ENCODE measurements at places on chromosomes 16 and 17. TPM values are rescaled to one million over a fixed set of nuclear protein-coding genes. Genes with fewer than 3 reads are reported as not detected.

Gene HBZ
- total RNA-seq, result not detected

GRCh38 chr17:7912927-7913524 lies 3.1 kb downstream of the RNF227 start:
- no peak overlapping the region for H3K4me3 ChIP-seq
- H3K27me3 ChIP-seq, result no peaks in the 10 kb centered on the region
- no peak for DNase-seq
- no peak overlapping the region for H3K27ac ChIP-seq
- H3K36me3 ChIP-seq, result peaks cover 33% of the 10 kb centered on the region

DNA sequence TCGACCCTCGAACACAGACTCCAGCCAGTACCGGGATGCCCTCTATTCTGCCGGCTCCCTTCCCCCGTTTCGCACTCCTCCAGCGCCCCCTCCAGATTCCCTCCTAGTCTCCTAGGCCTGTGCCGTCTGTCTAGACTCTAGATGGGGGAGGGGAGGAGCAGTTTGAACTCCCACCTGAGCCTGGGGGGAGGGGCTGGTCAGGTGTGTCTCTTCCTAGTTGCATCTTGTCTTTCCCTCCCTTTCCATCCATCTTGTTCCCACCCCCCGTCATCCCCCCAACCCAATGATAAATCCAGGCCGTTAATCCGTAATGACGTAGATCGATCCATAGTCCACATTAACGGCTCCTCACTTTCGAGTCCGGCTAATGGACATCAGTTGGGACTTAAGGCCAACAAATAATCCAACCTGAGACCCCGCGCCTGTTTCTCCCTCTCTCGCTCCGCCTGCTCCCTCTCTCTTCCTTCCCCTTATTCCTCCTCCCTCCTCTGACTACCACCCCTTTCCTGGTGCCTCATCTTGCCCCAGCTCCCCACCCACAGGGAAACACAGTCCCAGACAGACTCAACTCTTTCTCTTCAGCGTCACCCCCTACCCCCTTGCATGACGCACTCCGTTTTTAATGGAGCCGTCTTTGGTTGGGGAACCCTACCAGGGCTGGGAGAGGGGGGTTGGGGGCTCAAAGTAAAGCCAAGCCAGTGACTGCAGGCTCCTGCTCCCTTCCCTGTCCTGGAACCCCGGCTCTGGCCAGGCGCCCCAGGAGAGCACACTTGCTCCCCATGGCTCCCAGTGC lies 3.4 kb upstream of the HOXB5 start:
- peaks cover 19% of the 10 kb centered on the region for H3K4me1 ChIP-seq
- peak overlapping the region; percentile 81 for H3K4me3 ChIP-seq
- no peaks in the 10 kb centered on the region for H3K27me3 ChIP-seq
- no peak for DNase-seq

DNA sequence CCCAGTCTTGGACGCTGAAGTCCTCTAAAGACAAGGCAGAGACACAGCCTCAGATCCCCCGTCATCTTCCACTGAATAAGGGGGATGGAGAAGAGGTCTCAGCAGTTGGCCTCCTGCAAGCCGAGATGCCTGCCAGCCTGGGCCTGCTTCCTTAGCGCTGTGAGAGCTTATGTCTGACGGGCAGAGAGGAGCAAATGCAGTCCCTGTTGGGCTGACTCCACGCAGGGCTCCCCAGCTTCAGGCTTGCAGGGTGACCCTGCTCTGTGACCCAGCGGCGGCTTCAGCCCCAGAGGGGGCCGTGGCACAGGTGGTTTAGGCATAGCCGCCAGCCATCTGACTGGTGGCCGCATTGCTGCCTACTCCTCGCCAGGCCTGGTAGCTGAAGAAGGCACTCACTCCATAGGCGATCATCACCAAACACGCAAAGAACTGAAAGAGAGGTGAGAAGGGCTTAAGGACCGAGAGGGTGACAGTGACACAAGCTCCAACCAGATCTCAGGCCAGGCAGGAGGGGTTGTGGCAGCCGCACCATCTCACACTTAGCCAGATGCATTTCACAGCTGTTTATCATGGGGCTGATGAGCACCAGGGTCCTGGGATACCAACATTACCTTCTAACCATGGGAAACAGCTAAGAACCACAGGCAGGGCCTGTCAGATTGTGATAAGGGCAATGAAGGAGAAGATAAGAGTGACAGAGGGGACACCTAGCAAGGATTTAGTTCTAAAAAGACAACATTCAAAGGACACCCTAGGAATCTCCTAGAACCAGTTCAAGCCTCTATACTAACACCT lies 11.7 kb downstream of the ARL2BP start:
- no peak overlapping the region for H3K4me3 ChIP-seq
- peaks cover 2% of the 10 kb centered on the region for H3K4me1 ChIP-seq
- H3K27ac ChIP-seq, result no peak overlapping the region
- H3K27me3 ChIP-seq, result no peaks in the 10 kb centered on the region

DNA sequence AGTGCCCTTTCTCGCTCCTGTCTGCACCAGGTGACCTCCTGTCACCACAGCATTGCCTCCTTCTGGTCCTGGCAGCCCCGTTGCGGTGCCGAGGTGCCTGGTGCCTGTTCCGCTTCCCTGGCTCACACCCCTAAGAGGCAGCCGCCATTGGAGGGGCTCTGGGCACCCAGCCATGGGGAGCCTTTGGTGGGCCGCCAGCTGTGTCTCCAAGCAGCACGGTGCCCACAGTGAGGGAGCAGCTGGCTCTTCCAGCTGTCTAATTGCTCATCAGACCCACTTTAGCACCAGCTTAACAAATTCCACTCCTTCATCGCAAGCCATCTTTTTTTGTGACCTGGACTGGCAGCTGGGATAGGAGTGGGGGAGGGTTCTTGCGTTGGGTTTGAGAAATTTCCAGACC lies 276.1 kb downstream of the SNX29 start:
- no peaks in the 10 kb centered on the region for H3K4me1 ChIP-seq
- H3K4me3 ChIP-seq, result no peak overlapping the region
- H3K36me3 ChIP-seq, result no peaks in the 10 kb centered on the region
- H3K27me3 ChIP-seq, result no peaks in the 10 kb centered on the region
- no peak for DNase-seq

DNA sequence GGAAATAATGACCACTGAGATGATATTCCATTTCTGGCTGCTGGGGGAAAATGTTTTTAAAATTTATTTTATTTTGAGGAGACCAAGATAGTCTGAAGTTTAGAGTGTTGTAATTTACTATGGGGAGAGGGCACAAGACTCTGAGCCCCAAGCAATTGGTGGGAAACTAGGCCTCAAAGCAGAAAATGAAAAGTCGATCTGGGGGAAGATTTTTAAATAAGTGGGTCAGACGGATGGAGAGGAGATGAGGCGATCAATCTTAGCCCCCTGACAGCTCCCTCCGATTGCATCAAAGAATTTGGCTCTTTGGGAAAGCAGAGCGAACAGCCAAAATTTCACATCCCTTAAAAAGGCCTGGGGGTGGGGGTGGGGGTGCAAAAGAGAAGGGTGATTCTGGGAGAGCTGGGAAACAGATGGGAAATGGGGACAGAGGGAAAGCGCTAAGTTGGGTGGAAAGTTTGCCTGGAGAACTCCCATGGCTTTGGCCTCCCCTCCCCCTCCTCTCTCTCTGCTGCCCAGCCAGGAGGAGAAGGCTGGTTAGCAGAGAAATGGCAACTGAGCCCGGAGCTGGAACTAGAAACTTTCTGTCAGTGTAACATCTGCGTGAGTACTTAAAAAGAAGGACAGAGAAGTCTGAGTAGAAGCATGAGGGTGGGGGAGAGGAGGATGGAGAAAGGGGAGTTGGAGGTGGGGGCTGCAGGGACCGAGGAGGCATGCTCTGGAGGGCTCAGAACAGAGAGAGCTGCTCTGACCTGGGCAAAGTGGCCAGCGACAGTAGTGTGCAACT lies 1.4 kb upstream of the HOXB2 start:
- peak overlapping the region; percentile 97 for H3K27ac ChIP-seq
- no peaks in the 10 kb centered on the region for H3K27me3 ChIP-seq
- H3K36me3 ChIP-seq, result peaks cover 10% of the 10 kb centered on the region
- peak overlapping the region; percentile 58 for H3K4me3 ChIP-seq

DNA sequence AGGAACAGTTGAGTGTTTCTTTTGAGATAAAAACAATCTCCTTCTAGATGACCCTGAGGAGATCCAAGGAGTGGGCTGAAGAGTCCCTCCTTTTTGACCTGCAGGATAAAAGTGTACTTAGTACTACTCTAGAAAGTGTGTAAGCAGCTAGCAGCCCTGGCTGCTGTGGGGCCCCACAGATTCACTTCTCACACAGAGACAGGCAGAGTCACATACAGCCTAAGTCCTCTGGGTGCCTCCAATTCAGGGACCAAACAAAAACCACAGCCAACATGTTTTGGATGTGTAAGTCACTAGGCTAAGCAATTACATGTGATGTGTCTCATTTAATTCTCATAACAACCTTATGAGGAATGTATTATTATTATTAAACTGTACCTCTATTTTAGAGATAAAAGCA lies 97.1 kb downstream of the TMEM100 start:
- H3K4me3 ChIP-seq, result no peak overlapping the region
- no peak overlapping the region for H3K27ac ChIP-seq
- DNase-seq, result no peak
- H3K4me1 ChIP-seq, result no peaks in the 10 kb centered on the region
- H3K36me3 ChIP-seq, result no peaks in the 10 kb centered on the region

- no peaks in the 10 kb centered on the region for H3K27me3 ChIP-seq
- peaks cover 6% of the 10 kb centered on the region for H3K4me1 ChIP-seq
- no peak overlapping the region for H3K27ac ChIP-seq
- DNase-seq, result no peak
- peak overlapping the region; percentile 28 for H3K4me3 ChIP-seq
- no peaks in the 10 kb centered on the region for H3K36me3 ChIP-seq
These were observed 40.5 kb upstream of the KLHDC4 start for GRCh38 chr16:87806261-87806640.

DNA sequence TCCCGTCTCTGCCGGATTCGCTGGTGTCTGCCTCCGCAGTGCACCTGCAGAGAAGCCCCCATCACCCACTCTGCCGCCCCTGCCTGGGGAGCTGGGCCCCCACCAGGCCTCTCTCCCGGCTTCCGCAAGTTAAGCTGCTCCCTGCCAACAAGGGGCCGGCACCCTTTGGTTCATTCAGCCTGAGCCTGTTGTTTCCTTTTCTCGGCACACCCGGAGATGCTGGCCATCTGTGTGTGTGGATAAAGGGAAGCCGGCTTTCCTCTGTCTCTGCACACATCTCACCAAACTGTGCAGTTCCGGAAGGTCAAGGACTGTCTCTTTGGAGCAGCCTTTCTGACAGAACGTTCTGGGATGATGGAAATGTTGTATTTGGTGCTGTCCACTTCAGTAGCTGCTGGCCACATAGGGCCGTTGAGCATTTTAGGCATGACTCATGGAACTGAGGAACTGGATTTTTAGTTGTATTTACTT lies 6.8 kb downstream of the MAPK8IP3 start:
- H3K27ac ChIP-seq, result no peak overlapping the region
- H3K4me1 ChIP-seq, result no peaks in the 10 kb centered on the region
- H3K27me3 ChIP-seq, result no peaks in the 10 kb centered on the region
- no peaks in the 10 kb centered on the region for H3K36me3 ChIP-seq

GRCh38 chr17:65544672-65545071 lies 16.8 kb downstream of the AXIN2 start:
- H3K36me3 ChIP-seq, result peaks cover 7% of the 10 kb centered on the region
- H3K4me1 ChIP-seq, result peaks cover 4% of the 10 kb centered on the region
- no peaks in the 10 kb centered on the region for H3K27me3 ChIP-seq
- DNase-seq, result no peak

GRCh38 chr17:67417507-67417906 lies 40.4 kb downstream of the PITPNC1 start:
- no peak overlapping the region for H3K4me3 ChIP-seq
- no peak overlapping the region for H3K27ac ChIP-seq
- H3K4me1 ChIP-seq, result no peaks in the 10 kb centered on the region
- no peaks in the 10 kb centered on the region for H3K36me3 ChIP-seq
- no peak for DNase-seq

GRCh38 chr16:28597692-28598261 lies 927 bp upstream of the SULT1A2 start:
- H3K36me3 ChIP-seq, result no peaks in the 10 kb centered on the region
- no peaks in the 10 kb centered on the region for H3K27me3 ChIP-seq
- H3K27ac ChIP-seq, result no peak overlapping the region
- no peak for DNase-seq

GRCh38 chr16:68825427-68825826 lies 17.9 kb upstream of the TANGO6 start:
- H3K4me3 ChIP-seq, result no peak overlapping the region
- H3K27ac ChIP-seq, result no peak overlapping the region
- peaks cover 2% of the 10 kb centered on the region for H3K4me1 ChIP-seq
- no peaks in the 10 kb centered on the region for H3K27me3 ChIP-seq
- no peaks in the 10 kb centered on the region for H3K36me3 ChIP-seq

DNA sequence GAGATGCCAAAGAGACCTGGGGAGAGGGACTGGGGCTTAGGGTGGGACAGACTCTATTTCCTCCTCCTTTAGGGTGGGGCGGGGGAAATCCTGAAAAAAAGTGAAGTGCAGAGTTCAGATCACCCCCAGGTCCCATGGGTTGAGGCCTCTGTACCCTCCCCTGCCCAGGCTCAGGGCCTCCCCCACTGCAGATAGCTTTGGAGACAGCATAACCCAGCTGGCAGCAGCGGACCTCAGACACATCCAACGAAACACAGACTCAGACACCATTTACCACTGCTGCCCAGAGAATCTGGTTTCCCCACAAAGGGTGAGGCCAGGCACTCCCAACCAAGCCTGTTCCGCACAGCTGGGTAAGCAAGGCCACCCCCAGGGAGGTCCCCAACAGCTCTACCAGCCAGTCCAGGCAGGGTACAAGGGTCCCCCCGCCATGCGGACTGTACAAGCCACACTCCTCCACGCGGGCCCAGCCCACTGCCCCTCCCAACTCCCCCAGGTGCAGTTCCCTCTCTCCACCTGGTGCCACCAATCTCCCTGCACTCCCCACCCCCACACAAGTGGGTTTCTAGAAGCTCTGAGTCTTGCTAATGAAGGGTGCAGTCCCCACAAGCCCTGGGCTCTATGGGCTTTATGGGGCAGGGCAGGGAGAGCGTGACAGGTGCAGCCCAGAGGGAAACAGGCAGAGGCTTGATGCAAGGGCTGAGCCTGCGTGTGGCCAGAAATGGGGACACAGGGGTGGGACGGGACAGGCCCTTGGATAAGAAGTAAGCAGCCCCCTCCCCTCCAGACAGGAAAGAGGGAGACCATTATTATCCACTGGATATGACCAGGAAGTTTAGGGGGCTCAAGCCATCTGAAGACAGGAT lies 8.9 kb downstream of the RHBDF2 start:
- H3K27ac ChIP-seq, result peak overlapping the region; percentile 77
- no peak for DNase-seq
- no peaks in the 10 kb centered on the region for H3K27me3 ChIP-seq
- H3K4me3 ChIP-seq, result peak overlapping the region; percentile 10
- H3K4me1 ChIP-seq, result no peaks in the 10 kb centered on the region

Gene SLC5A11
- total RNA-seq, result not detected

GRCh38 chr17:32142857-32143526 lies 690 bp downstream of the RHOT1 start:
- peak overlapping the region; percentile 96 for H3K4me3 ChIP-seq
- peak overlapping the region; percentile 86 for H3K27ac ChIP-seq
- H3K36me3 ChIP-seq, result no peaks in the 10 kb centered on the region
- no peak for DNase-seq
